ENCODE measurements at places on chromosomes 16 and 17.
A peak's percentile ranks its signal among the peaks of the same experiment; 100 is the strongest.

DNA sequence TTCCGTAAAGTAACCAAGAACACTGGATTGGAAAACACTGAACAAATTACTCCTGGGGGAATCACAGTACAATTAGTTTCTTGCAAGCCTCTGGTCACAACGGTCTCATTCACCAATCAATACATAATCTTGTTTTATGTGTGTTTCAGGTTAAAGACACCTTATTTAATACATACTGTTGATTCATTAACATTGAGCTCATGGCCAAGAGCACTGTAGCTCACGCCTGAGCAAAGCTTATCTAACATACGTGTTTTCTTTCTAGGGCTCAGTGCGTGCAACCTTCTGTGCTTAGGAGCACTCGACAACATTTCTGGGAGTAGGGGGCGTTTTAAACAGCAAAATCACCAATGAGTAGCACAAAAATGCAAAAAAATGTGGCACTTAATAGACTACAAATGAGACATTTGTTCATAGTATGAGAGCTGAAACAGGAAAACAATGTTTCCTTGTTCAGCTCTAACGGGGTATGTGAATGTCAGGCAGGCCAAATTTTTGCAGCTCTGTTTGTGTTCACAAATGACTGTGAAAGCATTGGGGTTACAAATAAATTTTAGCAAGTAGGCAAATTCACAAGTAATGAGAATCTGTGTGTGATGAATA lies 206.2 kb downstream of the CNTNAP4 start:
- DNase-seq, result no peak

GRCh38 chr16:57503366-57503765 lies 17.1 kb upstream of the DOK4 start:
- no peak for DNase-seq

GRCh38 chr16:15542261-15542660 lies 100.7 kb downstream of the MARF1 start:
- no peak for DNase-seq

- DNase-seq, result no peak
Observed at GRCh38 chr17:81109957-81110356, 55.4 kb upstream of the PVALEF start.

GRCh38 chr16:49647673-49648072 lies 208.2 kb downstream of the ZNF423 start:
- no peak for DNase-seq

DNA sequence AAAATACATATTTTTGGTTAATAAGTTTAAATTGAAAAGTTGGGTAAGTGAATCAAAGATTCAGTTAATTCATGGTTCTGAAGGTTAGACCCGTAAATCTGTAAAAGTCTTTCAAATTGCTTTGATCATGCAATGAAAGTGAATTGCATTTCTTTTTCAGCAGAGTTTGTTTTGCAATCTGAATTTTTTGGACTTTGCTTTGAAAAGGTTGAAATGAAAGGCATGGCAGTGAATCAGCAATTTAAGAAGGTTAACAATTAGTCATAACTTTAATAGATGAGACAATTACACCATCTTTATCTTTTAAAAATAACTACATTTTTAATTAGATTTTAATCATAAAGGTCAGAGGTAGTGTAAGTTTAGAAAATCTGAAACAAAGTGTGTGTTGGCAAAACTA lies 310.9 kb upstream of the KCNJ16 start:
- peak; percentile 42 for DNase-seq

DNA sequence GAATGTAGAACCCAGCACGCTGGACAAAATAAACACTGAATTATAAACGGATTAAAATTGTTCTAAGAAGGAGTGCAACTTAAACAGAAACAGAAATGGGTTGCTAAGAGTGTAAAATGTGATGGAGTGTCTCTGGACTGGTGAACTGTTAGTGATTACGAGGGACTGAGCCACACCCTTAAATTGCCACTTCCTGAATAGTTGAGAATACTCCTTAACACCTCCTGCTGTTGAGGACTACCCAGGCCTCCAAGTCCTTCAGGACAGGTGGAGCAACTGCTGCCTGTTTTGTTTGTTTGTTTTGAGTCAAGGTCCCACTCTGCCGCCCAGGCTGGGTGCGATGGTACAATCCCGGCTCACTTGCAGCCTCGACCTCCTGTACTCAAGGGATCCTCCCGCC lies 25.8 kb upstream of the IRF8 start:
- DNase-seq, result no peak

DNA sequence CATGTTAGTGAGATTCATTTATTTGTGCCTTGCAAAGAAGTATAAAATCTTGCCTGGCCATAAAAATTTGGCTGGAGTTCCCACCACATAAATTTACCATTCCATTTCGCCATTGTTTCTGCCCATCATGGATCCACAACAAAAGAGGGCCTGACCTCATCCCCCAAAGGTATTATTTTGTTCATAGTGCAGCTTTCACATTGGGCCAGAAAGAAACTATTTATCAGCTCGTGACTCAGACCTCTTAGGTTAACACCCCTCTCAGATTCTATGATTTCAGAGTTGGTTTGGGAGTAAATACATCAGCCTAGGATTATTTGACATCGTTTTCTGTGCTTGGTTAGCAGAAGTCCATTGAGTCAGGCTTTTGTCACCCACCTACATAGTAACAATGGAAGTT lies 108.1 kb downstream of the SHISA6 start:
- DNase-seq, result no peak

DNA sequence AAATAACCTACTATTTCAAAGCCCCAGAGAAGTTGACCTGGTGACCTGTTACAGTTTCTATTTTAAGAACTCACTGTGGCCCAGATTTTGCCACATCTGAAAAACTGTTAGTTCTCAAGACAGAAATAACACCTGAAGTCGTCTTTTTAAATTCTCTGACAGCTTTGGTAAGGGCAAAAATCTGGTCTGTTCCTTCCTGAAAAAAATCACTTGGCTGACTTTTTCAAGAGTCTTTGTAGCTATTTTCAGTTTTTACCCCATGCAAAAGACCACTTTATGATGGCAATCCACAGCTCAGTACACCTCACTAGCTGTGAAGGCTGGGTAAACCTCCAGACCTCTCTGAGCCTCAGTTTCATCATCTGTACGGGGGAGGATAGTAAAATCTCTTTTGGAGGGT lies 60.7 kb upstream of the SREBF1 start:
- DNase-seq, result no peak

- no peak for DNase-seq
Observed at GRCh38 chr16:85859818-85860125, 39.2 kb upstream of the IRF8 start.

- DNase-seq, result peak; percentile 70
Observed at GRCh38 chr17:81867170-81867990, 3.8 kb downstream of the ARHGDIA start.

- no peak for DNase-seq
Observed at GRCh38 chr17:8089728-8090127, 2.2 kb upstream of the ALOX12B start.

GRCh38 chr16:6279286-6279685 lies 1053.4 kb upstream of the RBFOX1 start:
- no peak for DNase-seq

DNA sequence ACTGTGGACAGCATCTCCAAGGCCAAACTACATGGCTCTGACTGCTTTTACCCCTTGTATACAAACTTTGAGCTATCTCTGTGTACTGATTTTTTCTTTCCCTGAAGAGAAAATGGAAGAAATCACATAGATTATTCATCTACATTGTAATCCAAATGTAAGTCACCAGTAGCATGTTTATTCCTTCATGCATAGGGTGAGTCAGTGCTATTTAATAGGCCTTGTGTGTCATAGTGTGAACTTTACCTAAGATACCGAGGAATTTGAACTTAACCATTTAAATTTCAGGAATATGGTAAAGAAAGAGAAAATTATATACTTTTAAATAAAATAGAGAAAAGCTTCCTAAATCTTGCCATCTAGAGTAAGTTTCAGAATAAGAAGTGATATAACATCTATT lies 16.5 kb downstream of the PHKB start:
- DNase-seq, result peak; percentile 47

- no peak for DNase-seq
Observed at GRCh38 chr16:49458656-49459445, 85.2 kb downstream of the C16orf78 start.

DNA sequence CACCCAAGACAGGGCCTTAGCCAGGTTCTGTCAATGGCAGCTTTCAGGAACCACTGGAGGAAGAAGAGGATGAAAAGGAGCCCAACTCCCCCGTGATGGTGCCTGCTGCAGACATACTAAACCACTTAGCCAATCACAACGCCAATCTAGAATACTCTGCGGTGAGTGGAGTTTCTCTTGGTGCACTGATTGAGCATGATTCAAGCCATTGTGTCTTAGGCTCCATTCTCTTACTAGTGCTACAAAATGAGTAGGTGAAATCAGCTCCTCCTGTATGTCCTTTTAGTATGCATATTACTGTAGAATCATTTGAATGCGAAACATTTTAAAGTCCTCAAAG lies 1.4 kb downstream of the SETD6 start:
- no peak for DNase-seq

DNA sequence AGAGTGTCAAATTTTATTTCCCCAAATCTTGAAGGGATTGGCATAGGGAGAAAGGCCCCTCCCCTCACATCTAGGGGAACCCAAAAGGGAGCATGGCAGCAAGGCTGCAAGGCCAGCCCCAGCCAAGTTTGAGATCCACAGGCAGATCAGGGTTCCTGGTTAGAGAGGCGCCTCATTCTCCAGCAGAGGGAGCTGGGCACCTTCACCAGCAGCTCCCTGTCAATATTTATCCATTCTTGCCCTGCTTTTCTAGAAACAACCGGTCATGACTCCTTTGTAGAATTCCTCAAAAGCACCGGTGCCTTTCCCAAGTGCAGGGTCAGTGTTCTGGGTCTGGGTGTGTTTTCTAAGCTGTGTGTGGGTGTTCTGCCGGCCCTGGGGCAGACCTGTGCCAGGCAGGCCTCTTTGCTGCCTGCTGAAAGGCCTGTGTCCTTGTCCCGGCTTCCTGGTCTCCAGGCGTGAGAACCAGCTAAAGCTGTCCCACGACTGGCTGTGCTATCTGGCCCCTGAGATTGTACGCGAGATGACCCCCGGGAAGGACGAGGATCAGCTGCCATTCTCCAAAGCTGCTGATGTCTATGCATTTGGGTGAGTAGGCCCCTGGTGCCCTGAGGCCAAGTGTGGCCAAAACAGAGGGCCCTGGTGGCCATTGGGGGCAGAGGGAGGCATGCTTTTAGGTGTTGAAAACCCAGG lies 21.2 kb upstream of the LGALS9 start:
- DNase-seq, result peak; percentile 54

DNA sequence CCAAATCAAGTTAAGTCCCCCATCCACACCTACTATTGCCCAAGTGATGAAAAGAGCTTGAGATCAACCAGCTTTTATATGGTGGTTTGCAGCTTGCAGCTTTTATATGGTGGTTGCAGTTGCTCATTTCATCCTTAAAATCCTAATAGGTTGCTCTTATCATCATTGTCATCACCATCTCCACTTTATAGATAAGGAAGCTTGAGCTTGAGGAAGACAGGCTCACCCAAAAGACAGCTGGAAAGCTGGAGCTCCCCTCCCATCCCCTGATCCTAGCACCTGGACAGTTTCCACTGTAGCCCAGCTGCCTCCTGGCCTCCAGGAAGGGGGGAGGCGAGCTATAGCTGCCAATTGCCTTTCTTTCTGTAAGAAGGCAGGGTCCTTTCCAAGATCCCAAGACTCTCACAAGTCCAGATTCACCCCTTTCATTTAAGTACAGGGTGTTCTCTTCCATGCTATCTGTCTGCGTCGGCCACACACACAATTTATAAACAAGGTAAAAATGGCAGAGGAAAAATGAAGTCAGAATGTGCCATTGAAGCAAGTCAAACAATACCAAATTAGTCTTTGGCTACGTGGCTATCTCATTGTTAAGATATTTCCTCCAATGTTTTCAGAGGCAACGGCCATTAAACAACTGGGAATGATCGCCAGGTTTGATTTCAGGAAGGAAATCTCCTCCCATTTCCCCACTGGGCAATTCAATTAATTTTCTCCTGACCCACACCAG lies 63.3 kb downstream of the PECAM1 start:
- peak; percentile 39 for DNase-seq

DNA sequence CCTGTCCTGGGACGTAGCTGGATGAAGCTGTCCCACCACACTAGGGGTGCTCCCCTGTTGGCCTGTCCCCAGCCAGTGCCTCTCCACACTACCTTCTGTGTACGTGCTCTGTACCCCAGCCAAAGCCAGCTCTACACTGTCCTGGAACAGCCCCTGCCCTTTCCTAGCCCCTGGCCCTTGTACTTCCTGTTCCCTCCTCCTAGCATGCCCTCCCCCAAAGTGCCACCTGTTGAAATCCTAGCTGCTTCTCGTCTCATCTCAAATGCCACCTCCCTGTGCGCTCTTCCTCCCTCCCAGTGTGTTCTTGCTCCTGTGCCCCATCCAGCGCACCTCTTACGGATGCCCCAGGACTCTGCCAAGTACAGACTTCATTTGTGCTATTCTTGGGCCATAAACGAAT lies 33.5 kb downstream of the IRX3 start:
- DNase-seq, result no peak

- DNase-seq, result peak; percentile 51
Observed at GRCh38 chr17:77076124-77076830, 64.5 kb upstream of the SEC14L1 start.

- peak; percentile 77 for DNase-seq
Observed at GRCh38 chr17:79019632-79020584, 4.1 kb upstream of the C1QTNF1 start.

GRCh38 chr16:75225092-75225491 lies 6.3 kb downstream of the CTRB1 start:
- no peak for DNase-seq

DNA sequence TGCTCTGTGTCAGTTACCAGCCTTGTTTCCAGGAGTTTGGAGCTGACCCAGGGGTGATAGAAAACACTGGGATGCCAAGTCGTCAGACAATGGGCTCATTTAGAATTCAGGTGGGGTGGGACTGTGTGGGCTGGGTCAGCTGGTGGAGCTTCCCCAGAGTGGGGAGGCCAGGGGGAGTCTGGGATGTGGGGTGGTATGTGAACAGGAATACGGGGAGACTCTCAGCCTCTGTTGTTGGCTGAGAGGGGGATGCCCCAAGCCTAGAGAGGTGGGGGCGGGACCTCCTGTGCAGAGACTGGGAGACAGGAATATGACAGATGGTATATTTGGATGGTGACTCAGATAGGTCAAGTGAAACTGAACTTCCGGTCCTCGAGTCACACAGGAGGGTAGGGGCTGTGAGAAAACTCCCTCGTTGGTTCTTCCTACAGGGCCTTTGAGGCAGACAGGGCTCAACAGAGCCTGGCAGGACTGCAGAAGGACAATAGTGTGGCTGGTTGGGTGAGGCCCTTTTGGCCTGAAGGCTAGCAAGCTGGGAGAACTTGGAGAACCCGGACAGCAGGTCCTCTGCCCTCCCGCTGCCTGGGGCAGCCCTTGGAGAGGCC lies 23.7 kb downstream of the CDH1 start:
- DNase-seq, result peak; percentile 66

- no peak for DNase-seq
Observed at GRCh38 chr17:44119798-44120197, 3.6 kb downstream of the HDAC5 start.

GRCh38 chr17:75396025-75396424 lies 9.5 kb downstream of the GRB2 start:
- DNase-seq, result no peak

GRCh38 chr16:914440-914839 lies 56.3 kb downstream of the LMF1 start:
- DNase-seq, result peak; percentile 7

GRCh38 chr16:6861815-6862477 lies 470.7 kb upstream of the RBFOX1 start:
- DNase-seq, result no peak

GRCh38 chr16:21060027-21060510 lies 90.6 kb downstream of the DNAH3 start:
- no peak for DNase-seq

- no peak for DNase-seq
Observed at GRCh38 chr17:19011581-19011980, 7.0 kb upstream of the FAM83G start.

GRCh38 chr17:35944151-35944550 lies 638 bp upstream of the LYZL6 start:
- DNase-seq, result peak; percentile 14
